ENCODE measurements at places on chromosomes 2 and 18.
A peak's percentile ranks its signal among the peaks of the same experiment; 100 is the strongest.

GRCh38 chr2:61660511-61661388 is 122.6 kb upstream of the XPO1 start:
- no peaks in the 10 kb centered on the region for H3K4me1 ChIP-seq
- H3K27ac ChIP-seq = no peak overlapping the region
- no peak for DNase-seq
- H3K36me3 ChIP-seq = no peaks in the 10 kb centered on the region
- H3K4me3 ChIP-seq = no peak overlapping the region

- no peaks in the 10 kb centered on the region for H3K27me3 ChIP-seq
- H3K27ac ChIP-seq = no peak overlapping the region
- peaks cover 5% of the 10 kb centered on the region for H3K36me3 ChIP-seq
- H3K4me3 ChIP-seq = no peak overlapping the region
- peaks cover 21% of the 10 kb centered on the region for H3K4me1 ChIP-seq
- DNase-seq = no peak
Measured at GRCh38 chr18:79502782-79503181, 107.1 kb downstream of the NFATC1 start.

DNA sequence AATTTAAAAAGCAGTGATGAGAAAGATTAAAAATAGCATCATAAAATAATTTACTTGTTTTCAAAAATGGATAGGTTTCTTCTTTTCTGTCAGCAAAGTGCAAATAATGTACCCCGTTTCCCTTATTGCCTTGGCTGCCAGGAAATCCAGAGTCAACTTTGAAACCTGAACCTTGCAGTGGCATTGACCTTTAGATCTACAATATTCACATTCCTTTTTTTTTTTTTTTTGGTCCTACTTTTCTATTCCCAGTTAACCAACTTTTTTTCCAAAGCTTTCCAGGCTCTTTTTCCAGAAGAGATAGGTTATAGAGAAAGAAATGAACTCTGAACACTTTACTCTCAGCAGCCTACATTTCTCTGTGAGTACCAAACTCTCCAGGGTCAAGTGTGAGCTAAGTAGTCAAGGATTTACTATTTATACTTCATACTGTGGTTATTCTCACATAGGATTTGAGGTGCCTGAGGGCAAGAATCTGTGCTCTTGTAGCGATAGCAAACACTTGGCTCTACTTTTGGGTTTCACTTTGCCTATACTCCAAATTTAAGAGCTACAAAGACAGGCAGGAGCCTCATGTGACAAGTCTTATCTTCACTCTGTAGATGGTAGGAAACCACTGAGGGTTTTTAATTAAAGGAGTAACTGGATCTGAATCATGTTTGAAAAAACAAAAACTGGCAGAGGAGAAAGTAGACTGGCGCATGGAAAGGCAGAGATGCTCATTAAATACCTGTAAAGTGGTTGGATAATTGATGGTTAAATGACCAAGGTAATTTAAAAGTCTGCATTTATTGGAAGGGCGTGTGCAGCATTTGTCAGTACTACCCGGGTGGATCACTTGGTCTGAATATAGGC is 63.2 kb upstream of the TMEM17 start:
- H3K27me3 ChIP-seq = peaks cover 33% of the 10 kb centered on the region
- DNase-seq = no peak
- H3K4me3 ChIP-seq = no peak overlapping the region
- H3K27ac ChIP-seq = no peak overlapping the region

DNA sequence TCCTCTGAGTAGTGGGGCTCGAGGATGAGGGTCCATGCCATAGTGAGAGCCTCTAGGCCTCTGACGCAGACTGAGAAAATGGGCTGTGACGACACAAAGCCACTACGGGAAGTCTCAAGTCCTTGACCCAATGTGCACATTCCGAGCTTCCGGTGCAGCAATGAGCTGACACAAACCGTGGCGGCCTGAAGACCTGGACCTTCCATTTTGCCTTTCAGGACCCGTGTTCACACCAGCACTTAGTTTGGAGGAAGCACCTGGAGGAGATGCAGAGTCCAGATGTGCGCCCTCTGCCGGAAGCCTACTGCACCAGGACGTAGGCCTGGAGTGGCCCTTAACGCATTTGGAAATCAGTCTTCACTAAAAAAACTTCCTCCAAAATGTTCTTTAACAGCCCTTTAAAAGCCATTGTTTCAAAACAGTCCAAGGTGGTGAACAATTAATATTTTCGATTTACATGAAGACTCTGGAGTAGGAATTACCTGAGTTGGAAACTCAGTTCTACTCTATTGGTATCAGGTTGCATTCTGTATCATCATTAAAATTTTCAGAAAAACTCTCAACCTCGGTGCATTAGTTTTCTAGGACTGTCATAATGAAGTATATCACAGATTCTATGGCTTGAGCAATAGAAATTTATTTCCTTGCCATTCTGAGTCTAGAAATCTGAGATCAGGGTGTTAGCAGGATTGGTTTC is 33.9 kb downstream of the BMP10 start:
- H3K4me3 ChIP-seq = no peak overlapping the region
- no peaks in the 10 kb centered on the region for H3K36me3 ChIP-seq
- peak; percentile 71 for DNase-seq
- H3K4me1 ChIP-seq = no peaks in the 10 kb centered on the region
- peaks cover 8% of the 10 kb centered on the region for H3K27me3 ChIP-seq
- H3K27ac ChIP-seq = no peak overlapping the region

- H3K36me3 ChIP-seq = peaks cover 18% of the 10 kb centered on the region
- DNase-seq = no peak
- no peaks in the 10 kb centered on the region for H3K27me3 ChIP-seq
- peak overlapping the region; percentile 87 for H3K4me3 ChIP-seq
- peaks cover 36% of the 10 kb centered on the region for H3K4me1 ChIP-seq
Measured at GRCh38 chr2:171432969-171433762, 624 bp downstream of the METTL8 start.

- H3K4me1 ChIP-seq = peaks cover 65% of the 10 kb centered on the region
- no peak for DNase-seq
- peak overlapping the region; percentile 93 for H3K27ac ChIP-seq
- no peaks in the 10 kb centered on the region for H3K36me3 ChIP-seq
- no peak overlapping the region for H3K4me3 ChIP-seq
Measured at GRCh38 chr18:77089723-77090285, 42.8 kb downstream of the MBP start.

- H3K36me3 ChIP-seq = no peaks in the 10 kb centered on the region
- H3K27me3 ChIP-seq = no peaks in the 10 kb centered on the region
- DNase-seq = no peak
- no peak overlapping the region for H3K4me3 ChIP-seq
Measured at GRCh38 chr18:39225373-39225772, 1659.8 kb upstream of the CELF4 start.

GRCh38 chr2:120133572-120134244 is 89.5 kb downstream of the TMEM185B start:
- peaks cover 44% of the 10 kb centered on the region for H3K36me3 ChIP-seq
- no peak for DNase-seq
- H3K27ac ChIP-seq = peak overlapping the region; percentile 88
- H3K4me3 ChIP-seq = no peak overlapping the region
- no peaks in the 10 kb centered on the region for H3K27me3 ChIP-seq

DNA sequence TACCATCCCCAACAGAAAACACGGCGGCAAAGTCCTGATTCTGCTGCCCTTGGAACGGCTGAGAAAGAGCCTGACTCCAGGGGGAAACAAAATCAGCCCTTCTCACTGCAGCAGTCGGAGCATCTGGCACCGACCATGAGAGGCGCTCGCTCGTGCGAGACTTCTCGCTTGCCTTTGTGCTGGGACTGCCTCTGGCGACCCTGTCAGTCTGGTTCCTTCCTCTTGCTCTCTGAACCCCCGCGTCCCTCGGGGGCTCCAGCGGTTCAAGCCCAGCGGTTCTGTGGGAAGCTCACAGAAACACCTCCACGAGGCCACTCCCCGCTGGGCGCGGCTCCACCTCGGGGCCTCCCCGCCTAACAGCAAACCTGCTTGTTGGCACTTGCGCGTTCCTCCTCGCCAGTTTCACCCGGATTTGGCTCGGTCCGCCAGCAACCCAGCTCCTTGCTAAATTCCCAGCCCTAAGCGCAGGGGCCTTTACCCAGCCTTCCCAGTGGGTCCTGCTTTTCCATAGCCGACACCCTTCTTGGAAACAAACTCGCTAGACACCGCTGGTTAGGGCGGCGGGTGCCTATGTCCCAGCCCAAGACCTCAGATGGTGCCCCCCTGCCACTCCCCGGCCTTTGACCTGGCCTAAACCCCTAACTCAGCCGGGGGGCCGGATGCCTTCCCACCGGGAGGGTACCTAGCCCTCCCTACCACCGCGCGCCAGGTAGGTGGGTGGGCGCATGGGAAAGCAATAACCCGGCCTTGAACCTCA is 2.2 kb downstream of the RND3 start:
- peaks cover 47% of the 10 kb centered on the region for H3K4me1 ChIP-seq
- peak; percentile 57 for DNase-seq
- peak overlapping the region; percentile 96 for H3K4me3 ChIP-seq
- no peaks in the 10 kb centered on the region for H3K27me3 ChIP-seq

DNA sequence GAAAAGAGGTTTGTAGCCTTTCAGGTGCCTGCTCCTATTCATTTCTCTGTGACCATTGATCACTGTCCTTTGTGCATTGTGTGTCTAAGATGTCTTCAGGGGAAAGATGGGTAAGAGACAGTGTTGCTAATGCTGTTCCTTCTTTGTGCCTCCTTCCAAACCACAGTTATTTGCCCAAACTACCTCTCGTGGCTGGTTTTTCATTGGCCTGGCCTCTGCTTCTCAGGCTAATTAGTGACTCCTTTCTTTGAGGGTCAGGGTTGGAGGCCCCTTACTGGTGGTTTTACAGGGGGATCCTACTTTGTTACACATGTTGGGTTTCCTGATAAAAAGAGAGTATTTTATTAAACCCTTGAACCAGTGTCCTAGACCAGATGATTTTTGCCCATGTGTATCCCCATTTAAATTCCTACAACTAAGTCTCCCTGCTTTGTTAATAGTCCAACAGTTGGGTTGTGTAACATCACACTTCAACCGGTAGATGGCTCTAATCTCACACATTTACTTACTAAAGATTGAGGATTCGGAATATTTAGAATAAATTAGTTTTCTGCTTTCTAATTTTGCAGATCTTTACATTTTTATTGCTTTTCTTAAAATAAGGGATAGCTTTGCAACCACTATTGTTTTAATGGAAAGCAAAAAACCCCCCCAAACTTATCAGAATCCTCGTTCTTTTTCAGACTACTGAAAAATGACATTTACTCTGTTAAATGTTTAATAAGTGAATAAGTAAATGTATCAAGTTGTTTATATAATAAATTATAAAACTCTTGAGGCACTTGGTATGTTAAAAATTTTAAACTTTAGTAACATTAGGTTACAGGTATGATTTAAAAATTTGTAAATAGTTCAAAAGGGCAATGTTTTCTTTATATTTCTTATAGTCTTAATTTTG is 2.4 kb downstream of the MARS2 start:
- H3K4me3 ChIP-seq = peak overlapping the region; percentile 83
- H3K27ac ChIP-seq = no peak overlapping the region
- H3K4me1 ChIP-seq = peaks cover 30% of the 10 kb centered on the region
- no peak for DNase-seq
- H3K27me3 ChIP-seq = no peaks in the 10 kb centered on the region

DNA sequence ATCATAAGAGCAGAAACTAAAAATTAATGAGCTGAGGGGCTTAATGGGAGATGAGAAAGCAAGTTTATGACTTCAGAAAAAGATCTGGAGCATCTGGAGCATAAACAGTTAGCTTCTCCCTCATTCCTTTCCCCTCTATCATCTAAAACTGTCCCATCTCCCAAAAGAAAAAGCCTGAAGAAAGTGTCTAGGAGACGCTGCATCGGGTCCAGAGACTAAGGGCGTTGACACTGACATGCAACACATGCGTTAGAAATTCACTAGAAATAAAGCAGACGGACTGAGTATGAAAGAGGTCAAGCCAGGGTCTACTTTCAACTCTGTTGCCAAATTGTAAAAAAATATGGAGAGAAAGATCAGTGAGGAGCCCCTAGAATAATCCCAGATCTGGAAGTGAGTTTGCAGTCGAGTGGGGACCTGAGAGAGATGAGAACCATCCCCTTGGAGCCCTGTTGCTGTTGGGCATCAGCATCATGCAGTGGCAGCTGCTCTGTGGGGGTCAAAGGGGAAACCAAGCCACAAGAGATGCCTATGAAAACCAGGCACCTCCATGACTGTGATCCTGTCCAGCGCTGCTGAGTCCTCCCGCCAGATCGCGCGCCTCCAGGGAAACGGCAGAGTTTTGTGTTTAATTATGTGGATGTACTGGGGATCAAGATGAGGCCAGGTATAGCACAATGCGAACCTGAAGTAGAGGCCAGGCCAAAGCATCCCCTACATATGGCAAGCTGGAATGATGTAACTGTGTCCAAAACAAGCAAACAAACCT is 13.9 kb downstream of the ANTXR1 start:
- no peak overlapping the region for H3K4me3 ChIP-seq
- H3K27ac ChIP-seq = no peak overlapping the region
- H3K36me3 ChIP-seq = peaks cover 15% of the 10 kb centered on the region
- no peak for DNase-seq
- H3K4me1 ChIP-seq = peaks cover 9% of the 10 kb centered on the region

DNA sequence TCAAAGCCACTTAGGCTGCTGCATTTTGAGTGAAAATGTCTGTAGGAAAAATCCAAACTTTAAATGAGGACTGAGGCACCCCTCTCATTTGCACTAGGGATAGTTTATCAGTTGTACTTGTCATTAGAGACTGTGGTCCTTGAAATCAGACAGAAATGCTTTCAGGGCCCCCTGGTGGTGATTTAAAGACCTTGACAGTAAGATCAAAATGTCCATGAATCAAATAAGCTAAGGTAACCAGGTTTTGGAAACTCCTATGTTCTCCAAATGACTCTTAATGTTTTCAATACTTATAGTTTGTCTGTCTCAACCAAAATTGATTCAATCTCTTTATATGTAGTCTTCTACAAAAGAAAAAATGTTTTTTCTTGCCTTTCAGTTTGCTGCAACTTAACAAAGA is 28.8 kb upstream of the DDX18 start:
- H3K4me3 ChIP-seq = no peak overlapping the region
- no peaks in the 10 kb centered on the region for H3K4me1 ChIP-seq

DNA sequence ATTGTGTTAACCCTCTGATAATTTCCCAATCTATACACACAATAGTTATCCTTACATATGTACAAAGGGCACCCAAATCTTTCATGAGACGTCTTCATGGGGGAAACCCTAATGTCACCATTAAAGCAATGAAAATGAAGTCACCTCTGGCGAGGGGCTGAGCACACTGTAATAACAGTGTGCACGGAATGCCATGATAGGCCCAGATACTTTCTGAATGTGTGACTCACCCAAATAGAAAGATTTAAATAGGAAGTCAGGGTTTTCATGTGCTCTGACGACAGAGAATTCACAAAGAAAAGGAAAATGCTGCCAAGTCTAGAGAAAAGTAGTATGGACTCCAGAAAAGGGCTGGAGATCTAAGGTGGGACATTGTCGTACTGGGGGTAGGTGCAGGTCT is 128.3 kb downstream of the SATB2 start:
- DNase-seq = no peak
- no peaks in the 10 kb centered on the region for H3K36me3 ChIP-seq
- no peak overlapping the region for H3K4me3 ChIP-seq
- no peak overlapping the region for H3K27ac ChIP-seq
- peaks cover 2% of the 10 kb centered on the region for H3K4me1 ChIP-seq
- H3K27me3 ChIP-seq = peaks cover 2% of the 10 kb centered on the region

- no peak for DNase-seq
- H3K27ac ChIP-seq = peak overlapping the region; percentile 32
- H3K36me3 ChIP-seq = peaks cover 3% of the 10 kb centered on the region
- H3K27me3 ChIP-seq = no peaks in the 10 kb centered on the region
Measured at GRCh38 chr2:231227310-231228162, 29.1 kb downstream of the ARMC9 start.

Measured in mesothelial cell of epicardium (in vitro differentiated cells).